Dermis microvascular lymphatic vessel endothelial cell (primary cell): ENCODE measurements at places on chromosomes 7 and 10. TPM values are rescaled to one million over a fixed set of nuclear protein-coding genes. Genes with fewer than 3 reads are reported as not detected.

- no peak for DNase-seq
Measured at GRCh38 chr10:120701381-120701780, 149.8 kb upstream of the WDR11 start.

DNA sequence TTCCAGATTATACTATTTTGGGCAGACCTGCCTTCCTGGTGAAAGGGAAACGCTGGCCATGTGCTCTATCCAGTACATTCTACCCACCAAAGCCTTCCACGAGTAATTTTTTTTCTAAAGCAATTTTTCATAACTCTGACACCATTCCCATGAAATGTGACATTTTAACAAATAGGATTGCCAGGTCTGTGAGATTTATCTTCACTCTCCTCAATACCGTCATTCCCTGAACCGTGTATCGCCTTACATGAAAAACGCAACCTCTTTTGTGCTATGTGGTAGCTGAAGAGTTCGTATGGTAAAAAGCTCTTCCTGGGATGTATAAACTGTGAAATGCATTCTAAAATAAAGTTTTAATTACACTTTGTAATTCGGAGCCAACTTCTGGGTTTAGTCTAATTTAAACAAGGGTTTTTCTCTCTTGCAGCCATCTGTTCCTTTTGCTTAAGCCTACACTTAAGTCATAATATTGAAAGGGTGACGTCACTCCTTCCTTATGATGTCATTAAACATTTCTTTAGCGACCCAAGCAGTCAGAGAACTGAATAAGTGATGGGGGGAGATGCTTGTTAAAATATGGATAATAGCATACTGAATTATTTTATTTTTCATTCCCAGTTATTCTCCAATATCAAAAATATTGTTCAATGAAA, 27.7 kb downstream of the C1QL3 start:
- no peak for DNase-seq

- no peak for DNase-seq
Measured at GRCh38 chr7:112876877-112877276, 86.7 kb upstream of the TMEM168 start.

DNA sequence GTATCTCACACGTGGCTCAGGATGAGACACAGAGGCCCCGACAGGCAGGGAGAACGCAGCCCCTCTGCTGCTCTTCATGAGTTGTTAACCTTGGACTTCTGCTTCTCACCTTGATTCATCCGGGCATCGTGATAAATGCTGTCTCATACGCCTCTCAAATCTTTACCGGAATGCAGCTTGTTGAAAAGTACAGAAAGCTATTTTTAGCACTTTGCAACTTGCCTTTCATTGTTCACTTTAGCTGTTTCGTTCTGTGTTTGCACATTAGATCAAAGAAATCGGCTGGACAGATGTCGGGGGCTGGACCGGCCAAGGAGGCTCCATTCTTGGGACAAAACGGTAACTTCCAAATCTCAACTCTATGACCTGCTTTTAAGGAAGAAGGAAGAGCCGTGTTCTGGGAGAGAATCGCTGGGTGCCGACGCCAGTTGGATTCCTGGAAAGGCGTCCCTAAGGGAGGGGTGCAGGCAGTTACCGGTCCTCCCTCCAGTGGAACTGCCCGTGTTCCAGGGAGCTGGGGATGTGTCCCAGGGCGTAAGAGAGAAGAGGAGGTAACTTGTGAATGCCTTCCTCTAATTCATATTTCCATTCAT, 49.3 kb downstream of the PFKP start:
- DNase-seq = no peak

GRCh38 chr10:31484431-31485135, 165.6 kb downstream of the ZEB1 start:
- DNase-seq = no peak

DNA sequence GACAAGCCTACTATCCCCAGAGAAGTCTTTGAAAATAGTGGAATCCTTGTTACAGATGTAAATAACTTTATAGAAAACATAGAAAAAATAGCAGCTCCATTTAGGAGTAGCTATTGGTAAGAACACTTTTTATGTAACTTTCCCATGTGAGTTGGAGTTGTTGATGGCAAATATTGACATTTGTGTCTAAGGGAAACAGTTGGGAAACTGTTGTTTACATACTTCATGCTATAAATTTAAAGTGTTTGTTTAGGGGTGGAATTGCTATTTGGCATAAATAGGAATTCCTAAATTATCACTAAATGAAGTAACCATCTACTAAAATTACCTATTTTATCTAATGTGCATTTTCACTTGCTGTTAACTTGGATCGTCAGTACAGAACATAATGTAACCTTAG, 50.7 kb downstream of the GDI2 start:
- no peak for DNase-seq

DNA sequence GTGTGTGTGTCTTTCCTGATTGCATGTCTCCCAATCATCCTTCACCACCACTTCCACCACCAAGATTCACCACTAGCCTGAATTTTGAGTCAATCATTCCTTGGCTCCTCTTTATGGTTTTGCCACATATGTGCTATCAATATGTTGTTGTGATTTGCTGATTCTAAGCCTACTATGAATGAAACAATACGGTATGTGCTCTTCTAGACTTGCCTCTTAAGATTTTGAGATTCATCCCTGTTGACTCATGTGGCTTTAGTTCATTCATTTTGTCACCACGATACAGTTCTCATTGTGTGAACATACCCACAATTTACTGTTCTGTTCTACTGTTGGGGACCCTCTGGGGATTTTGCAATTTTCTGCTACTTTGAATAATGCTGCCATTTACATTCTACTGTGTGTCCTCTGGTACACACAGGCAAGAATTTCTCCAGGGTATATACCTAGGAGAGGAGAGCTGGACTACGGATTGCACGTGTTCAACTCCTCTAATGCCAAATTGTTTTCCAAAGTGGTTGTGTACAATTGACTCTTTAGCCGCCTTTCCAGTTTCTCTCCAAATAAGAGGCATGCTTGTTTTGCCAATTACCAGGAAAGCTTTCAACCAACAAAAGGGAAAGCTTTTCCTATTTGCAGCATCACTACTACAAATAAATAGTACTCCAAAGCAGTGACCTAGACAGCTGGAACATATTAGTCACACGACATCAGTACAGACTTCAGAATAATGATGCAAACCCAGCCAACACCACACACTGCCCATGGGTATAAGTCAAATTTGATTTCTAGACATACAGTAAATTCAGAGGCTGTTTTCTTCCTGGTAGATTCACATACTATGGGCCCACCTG, 30.0 kb downstream of the SGMS1 start:
- peak; percentile 36 for DNase-seq

DNA sequence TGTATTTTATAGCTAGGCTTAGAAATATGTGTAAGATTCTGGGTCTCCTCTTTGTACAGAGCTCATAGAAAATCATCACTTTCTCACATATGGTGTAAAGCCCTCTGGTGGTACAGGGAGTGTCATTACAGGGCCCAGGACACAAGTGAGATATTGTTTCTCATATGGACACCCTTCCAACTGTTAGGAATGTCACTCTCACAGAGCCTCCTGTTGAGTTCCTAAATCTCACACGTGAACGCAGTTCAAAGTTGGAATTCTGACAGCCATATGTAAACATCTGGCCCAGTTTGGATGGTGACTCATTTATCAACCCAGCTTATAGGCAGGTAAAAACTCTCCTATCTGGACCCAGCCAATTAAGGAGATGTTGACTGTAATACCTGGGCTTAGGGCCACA, 35.4 kb upstream of the ZNF107 start:
- peak; percentile 21 for DNase-seq

GRCh38 chr7:96665689-96666088, 44.0 kb downstream of the SEM1 start:
- no peak for DNase-seq

- DNase-seq = no peak
Measured at GRCh38 chr10:15188603-15189002, 20.1 kb upstream of the NMT2 start.

- no peak for DNase-seq
Measured at GRCh38 chr7:102444961-102445673, 11.7 kb downstream of the ORAI2 start.

DNA sequence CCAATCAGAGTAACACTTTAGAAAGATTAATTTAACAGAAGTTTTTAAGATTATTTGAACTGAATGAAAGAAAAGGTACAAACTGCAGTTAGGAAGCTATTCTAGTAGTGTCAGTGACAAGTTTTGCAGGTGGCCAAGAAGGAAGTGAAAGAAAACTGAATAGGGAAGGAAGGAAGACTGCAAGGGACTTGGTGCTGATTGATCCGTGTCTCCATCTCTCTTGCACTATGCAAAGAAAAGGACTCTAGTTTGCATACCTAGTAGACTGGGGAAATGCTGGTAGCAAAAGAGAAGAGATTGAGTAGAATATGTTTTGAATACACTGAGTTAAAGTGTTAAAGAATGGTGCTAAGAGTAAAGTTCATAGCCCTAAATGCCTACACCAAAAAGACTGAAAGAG, 33.0 kb downstream of the OR6V1 start:
- DNase-seq = no peak

DNA sequence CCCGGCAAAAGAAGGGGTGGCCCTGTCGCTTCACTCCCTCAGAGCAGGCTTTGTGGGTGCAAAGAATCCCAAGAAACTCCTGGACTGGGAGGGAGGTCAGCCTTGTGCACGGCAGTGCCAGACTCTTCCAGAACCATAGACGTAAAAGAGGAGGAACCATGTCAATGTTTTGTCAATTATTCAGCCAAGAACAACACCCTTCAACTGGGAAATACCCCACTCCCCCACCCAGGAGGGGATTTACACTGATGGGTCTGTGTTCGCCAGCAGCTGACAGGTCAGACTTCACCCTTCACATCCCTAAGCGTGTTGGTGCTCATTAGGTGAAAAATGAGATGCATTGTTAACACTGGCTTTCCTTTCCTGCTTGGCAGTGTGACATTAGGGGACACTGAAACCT, 116.8 kb upstream of the BMPER start:
- no peak for DNase-seq

GRCh38 chr10:30759423-30759822, 129.9 kb upstream of the LYZL2 start:
- peak; percentile 32 for DNase-seq

The PNLIPRP1 gene
- total RNA-seq = not detected in 2 replicates

The SLC26A5 gene
- total RNA-seq = 0.64 and 1.0 TPM in 2 replicates

The LIPK gene
- not detected in 2 replicates for total RNA-seq
